ENCODE measurements at places on chromosomes 12 and 14. TPM values are rescaled to one million over a fixed set of nuclear protein-coding genes. Genes with fewer than 3 reads are reported as not detected.

EPS8 gene
- total RNA-seq = 1.9 TPM

CHFR gene
- total RNA-seq = 51.9 TPM

CFAP251 gene
- total RNA-seq = 0.81 TPM

KLRF2 gene
- total RNA-seq = not detected

PRH2 gene
- total RNA-seq = not detected
